ENCODE measurements at places on chromosomes 6 and 20.

DNA sequence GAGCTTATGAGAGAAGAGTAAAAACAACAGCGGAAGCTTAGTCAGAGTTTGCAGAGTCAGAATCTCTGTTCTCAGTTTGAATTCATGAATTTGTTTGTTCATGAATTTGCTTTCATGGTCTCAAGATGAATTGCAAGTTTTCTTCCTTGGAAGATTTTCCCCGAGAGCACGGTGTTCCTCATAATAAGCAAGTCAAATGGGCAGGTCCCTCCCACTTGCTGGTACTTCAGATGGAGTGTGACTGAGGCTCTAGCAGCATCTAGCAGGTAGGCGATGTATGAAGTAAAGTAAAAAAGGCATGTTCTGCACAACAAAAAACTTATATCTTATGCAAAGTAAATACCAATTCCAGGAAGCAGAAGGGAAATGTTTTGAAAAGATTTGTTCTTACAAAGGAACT, 15.5 kb upstream of the MLIP start:
- no peak for DNase-seq

DNA sequence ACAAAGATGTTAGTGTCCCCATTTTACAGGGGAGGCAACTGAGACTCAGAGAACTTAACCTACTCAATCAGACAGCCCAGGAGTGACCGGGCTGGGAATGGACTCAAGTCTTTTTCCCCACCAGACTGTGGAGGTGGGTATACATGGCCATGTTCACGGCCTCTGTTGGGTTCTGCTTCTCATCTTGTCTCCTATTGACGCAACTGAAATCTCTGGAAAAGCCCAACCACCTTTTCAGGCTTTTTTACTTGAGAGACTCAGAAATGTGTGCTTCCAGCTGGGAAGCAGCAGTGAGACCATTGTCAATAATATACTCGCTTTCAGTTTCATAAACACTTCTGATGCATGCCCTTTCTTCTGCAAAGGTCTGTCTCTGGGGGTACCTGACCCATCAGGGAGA, 70.7 kb downstream of the SOBP start:
- DNase-seq, result no peak

DNA sequence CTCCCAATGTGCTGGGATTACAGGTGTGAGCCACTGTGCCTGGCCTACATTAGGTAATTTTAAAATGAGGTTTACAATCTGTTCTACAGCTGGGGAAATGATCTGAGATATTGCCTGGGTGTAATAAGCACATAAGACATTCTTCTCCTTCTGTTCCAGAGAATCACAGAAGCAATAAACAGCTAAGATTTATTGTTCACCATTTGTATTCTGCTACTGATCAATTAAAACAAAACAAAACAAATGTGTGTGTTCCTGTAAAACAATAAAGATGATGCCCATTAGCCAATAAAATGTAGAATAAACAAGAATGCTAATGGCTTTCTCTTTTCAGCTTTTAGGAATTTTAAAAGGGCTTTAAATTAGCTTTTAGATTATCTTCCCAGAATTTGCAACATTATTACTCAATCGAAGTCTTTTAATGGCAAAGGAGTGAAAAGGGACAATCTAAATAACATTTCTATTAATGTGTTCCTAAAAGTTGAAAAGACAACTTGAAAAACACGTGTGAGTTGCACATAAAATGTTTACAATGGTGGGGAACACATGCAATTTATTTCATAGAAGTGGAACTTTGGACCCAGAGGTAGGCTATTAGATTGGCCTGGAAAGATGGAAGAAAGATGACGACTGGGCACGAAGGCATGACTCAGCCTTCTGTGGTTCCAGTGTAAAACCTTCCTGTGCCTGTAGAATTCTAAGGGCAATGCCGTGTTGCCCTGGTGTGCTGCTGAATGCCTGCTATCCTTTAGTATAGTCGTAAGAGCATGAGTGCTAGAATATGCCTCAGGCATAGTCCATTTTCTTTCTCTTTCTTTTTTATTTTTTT, 29.0 kb upstream of the DEK start:
- DNase-seq, result no peak

GRCh38 chr20:19321176-19321575, 108.7 kb downstream of the SLC24A3 start:
- DNase-seq, result no peak

- no peak for DNase-seq
Measured at GRCh38 chr6:44696099-44696498, 308.6 kb downstream of the CDC5L start.

GRCh38 chr20:44540834-44541233, 19.0 kb upstream of the SERINC3 start:
- DNase-seq, result no peak

DNA sequence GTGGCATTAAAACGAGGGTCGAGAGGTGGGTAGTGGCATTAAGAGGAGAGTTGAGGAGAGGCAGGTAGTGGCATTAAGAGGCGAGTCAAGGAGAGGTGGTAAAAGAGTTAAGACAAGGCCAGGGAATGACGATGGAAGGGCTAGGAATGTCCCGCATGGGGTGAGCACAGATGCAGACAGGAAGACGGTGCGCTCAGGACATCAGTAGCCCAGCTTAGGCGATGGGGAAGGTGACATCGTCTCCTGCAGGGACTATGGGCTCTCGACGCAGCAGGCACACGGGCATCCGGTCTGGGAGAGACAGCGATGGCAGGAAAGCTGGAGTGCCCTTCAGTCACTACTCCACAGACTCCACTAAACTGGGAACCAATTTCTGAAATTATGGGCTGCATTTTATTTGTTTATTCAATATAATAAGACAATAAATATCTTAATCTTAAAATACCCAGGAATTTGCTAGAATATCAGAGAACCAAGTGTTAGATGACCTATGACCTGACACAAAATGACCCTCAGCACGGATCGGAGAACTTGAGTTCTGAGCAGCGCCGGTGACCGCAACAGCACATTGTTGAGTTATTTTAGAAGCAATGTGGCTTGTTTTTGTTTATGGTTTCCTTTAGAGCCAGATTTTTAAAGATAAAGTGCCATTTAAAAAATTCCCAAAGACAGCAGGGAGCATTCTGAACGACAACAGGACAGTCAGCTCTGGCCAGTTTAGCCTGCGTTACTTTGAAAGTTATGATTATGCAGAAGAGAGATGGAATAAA, 177.7 kb downstream of the SMOC2 start:
- no peak for DNase-seq

All from effector memory CD8-positive, alpha-beta T cell (primary cell).